ENCODE measurements at places on chromosomes 13 and 19.

DNA sequence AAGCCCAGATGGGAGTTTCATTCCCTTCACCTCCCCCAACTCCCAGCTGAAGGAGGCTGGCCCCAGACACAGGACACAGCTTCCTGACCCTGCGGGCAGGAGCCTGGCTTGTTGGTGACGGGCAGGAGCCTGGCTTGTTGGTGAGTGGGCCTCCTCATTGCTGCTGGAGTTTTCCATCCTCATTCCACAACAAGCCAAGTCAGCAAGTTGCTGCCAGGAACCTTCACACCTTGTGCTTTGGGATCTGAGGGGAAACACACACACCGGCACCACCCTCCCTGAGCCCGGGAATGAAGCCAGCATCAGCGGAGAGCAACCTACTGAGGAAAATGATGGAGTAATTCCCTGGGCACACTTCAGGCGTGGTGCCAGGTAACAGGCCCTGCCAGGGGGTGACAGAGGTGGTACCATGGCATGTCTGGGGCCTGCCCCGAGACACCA lies 74.9 kb downstream of the ALOX5AP start:
- DNase-seq = peak; percentile 74

DNA sequence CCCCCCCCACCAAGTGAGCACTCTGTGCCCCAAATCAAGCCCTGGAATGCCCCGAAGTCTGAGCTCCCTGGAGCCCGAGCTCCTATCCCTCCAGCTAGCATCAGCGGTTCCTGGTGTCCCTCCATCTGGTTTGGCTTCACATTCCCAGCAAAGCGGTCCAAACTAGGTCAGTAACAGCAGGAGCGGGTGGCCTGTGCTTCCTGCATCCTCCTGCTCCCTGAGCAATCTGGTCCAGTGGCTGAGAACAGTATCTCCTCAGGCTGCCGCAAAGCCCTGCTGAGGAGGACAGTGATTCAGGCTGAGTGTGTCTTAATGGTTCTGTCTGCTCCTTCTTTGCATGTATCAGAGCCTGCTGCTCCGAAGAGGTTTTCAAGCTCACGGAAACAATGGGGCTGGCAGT lies 25.9 kb downstream of the RASL11A start:
- no peak for DNase-seq

DNA sequence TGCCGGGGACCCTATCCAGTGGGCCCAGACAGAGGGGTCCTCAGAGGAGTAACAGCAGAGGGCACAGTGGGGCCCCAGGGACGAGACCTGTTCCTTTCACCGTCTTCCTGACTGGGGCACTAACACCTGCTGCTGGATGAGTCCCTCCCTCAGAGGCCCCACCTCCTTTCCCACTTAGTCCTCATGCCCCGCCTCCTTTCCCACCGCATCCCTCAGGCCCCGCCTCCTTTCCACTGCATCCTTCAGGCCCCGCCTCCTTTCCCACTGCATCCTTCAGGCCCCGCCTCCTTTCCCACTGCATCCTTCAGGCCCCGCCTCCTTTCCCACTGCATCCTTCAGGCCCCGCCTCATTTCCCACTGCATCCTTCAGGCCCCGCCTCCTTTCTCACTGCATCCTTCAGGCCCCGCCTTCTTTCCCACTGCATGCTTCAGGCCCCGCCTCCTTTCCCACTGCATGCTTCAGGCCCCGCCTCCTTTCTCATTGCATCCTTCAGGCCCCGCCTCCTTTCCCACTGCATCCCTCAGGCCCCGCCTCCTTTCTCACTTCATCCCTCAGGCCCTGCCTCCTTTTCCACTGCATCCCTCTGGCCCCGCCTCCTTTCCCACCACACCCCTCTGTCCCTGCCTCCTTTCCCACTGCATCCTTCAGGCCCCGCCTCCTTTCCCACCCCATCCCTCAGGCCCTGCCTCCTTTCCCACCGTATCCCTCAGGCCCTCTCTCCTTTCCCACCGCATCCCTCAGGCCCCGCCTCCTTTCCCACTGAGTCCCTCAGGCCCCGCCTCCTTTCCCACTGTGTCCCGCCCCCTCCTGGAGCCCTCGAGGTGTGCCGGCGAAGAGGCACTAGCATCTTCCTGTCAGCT lies 6.7 kb downstream of the SPPL2B start:
- no peak for DNase-seq

- DNase-seq = no peak
Measured at GRCh38 chr13:50326811-50327210, 311.6 kb downstream of the KCNRG start.

DNA sequence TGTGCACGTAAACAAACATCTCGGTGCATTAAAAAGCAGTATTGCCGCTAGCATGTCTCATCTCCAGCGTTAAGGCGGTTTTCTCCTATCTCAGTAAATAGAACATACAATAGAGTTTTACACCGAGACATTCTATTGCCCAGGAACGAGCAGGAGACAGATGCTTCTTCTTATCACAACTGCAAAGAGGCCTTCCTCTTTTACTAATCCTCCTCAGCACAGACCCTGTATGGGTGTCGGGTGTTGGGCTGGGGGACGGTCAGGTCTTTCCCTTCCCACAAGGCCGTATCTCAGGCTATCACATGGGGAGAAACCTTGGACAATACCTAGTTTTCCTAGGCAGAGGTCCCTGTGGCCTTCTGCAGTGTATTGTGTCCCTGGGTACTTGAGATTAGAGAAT lies 21.2 kb downstream of the ZNF233 start:
- DNase-seq = no peak
